Activated naive CD4-positive, alpha-beta T cell treated with anti-CD3 and anti-CD28 coated beads, Interleukin-2, amount 10 ng/mL, durations not matched to agents 7 days and 5 days (primary cell): ENCODE measurements at places on chromosomes 7 and 10.

GRCh38 chr10:75283078-75283670 lies 47.4 kb upstream of the COMTD1 start:
- no peak for DNase-seq

- DNase-seq: no peak
These were observed 172.5 kb upstream of the SHH start for GRCh38 chr7:155984609-155985405.

DNA sequence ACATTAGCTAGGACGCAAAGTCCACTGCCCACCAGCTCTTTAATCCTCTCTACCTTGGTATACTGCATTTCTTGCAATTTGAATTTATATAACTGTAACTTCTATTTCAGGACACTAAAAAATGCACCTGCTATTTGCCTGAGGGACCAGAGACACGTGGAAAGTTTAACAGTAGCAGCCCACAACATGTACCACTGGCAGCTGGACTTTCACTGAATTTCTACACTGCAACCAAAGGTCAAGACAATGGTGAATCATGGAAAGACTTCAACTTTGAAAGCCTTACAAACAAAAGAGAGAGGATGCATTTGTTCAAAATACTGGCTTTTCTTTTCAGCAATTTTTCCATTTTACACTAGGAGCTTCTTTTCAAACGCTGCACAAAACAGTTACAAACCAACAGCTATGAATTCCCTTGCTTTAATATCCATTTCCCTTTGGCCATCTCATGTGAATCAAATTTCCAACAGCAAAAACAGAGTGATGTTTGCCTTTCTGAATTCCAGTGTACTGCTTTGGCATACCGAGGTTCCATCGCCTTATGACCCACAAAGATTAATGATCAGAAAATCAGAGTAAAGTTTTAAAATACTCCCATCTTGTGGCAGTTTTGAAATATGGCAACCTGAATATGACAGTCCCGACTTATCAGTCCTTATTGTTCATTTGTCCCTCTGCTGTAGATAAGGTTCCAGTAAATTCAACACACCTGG lies 29.9 kb upstream of the HNRNPH3 start:
- no peak for DNase-seq

GRCh38 chr10:53071505-53072125 lies 299.0 kb upstream of the MBL2 start:
- no peak for DNase-seq

GRCh38 chr7:29106669-29106988 lies 39.7 kb downstream of the CPVL start:
- DNase-seq: no peak

DNA sequence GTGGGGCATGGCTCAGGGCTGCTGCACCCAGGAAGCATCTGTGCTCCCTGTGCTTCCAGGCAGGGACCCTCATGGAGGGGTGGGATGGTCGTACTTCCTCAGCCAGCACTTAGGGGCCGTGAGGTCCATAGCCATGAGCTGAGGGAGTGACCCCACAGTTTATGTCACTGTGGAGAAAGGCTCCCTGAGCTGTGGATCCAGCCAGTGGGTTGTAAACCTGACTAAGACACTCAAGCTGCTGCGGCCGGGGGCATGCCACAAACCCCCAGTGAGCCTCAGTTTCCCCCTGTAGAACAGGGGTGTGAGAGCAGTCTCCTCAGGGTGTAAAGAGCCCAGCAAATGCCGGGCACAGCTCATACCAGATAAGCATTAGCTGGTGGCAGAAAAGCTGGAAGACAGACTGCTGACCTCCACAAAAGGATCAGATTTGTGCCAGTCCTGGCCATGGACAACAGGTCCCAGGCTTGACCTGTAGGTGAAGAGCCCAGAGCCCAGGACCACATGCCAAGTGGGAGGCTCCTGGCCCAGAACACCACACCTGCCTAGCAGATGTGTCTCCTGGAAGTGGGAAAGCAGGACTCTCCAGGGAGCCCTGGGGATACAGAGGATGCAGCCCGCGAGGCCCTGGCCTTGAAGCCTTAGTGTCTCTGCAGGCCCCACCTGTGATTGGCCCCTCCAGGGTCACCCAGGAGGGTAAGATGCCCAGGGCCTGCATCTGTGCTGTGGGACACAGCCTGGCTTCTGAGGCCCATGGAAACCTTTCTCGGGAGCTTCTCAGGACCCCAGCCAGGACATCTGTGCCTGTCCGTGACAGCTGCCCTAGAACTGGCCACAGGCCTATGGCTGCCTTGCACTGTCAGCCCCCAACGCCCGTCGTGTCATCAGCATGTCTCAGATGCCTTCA lies 78.1 kb upstream of the RET start:
- no peak for DNase-seq

GRCh38 chr10:25843551-25844170 lies 90.4 kb upstream of the MYO3A start:
- DNase-seq: no peak

DNA sequence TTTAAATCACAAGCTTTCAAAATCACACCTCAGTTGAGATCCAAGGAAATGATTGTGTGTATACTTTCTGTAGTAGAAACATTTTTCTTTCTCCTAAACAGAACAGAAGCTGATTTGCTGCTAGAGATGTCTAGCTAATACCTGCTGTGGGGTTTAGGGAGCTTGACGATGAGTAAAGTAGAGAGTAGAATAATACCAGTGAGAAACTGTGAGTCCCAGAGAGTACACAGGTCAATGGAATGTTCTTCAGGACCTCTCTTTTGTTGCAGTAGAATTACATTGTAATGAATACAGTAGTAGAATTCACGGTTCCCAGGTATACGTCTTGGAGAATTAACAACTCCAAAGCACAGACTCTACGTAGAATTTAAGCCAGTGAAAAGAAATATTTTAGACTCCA lies 18.0 kb downstream of the TRUB1 start:
- no peak for DNase-seq

- no peak for DNase-seq
These were observed 8.8 kb downstream of the GATA3 start for GRCh38 chr10:8063128-8063908.
